ENCODE measurements at places on chromosomes 6 and 20. TPM values are rescaled to one million over a fixed set of nuclear protein-coding genes. Genes with fewer than 3 reads are reported as not detected.

The EPPIN gene
- total RNA-seq = not detected

The VARS2 gene
- 10.0 TPM for total RNA-seq

The C20orf204 gene
- total RNA-seq = 2.9 TPM

The ADGRF1 gene
- total RNA-seq = 0.10 TPM

The GABRR1 gene
- 0.10 TPM for total RNA-seq

The ZC2HC1B gene
- not detected for total RNA-seq

The SNAP25 gene
- not detected for total RNA-seq

The SSTR4 gene
- not detected for total RNA-seq

The SPDEF gene
- total RNA-seq = 0.31 TPM
